Stimulated activated CD8-positive, alpha-beta memory T cell treated with anti-CD3 and anti-CD28 coated beads, Interleukin-7, amount 100 ng/mL, for 48 hours (primary cell): ENCODE measurements at places on chromosomes 7 and 10.

- DNase-seq, result no peak
Measured at GRCh38 chr7:33233659-33234058, 104.3 kb downstream of the BBS9 start.

GRCh38 chr10:109953766-109954165 is 30.5 kb upstream of the XPNPEP1 start:
- DNase-seq, result no peak

- DNase-seq, result no peak
Measured at GRCh38 chr7:139808427-139808826, 20.6 kb upstream of the TBXAS1 start.

DNA sequence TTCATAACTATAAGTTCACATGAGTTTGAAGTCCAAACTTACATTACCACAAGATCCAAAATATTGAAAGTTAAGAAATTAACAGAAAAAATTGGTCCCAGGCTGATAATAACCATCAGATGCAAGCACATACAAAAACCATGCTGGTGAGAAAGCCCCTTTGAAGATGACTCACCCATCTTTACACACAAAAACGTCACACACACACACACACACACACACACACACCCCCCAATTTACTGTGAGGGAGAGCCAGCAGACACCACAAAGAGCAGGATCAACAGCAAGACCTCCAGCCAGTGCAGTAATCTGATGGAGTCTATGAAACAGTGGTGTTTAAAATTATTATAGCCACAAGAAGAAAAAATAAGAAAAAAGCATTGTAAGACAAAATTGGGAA is 50.1 kb upstream of the DRGX start:
- no peak for DNase-seq

DNA sequence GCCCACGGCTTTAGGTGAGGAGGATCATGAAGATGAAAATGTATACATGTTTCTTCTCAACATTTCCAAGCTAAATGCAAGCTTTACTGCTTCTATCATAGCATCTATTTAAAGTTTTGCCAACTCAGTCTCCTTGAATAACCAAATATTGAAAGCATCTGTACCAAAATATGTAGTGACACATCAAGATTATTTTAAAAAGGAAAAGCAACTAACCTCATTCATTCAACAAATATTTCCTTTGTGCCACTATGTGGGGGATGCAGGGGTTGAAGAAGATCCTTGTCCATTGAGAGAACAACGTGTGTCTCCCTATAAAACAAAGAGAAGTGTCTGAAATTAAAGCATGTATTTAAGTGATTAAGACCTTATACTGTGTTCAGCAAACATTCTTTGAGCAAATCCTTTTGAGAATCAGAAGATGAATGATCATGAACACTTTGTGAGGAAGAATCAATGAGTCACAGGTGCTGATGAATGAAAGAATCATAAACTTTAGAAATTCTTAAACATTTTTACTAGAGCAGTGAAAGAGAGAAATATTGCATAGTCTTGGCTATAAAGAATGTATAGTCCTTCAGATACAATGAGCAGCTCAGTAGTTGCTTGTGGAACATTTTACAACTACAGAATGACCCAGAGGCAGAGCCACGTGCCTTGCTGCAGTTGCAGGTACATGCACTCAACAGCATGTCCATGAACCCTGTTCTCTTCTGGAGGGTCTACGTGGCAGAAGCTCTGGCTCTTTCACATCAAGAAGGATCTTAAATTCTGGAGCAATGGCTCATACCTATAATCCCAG is 13.9 kb downstream of the TAS2R60 start:
- DNase-seq, result no peak

- DNase-seq, result no peak
Measured at GRCh38 chr10:52436664-52437063, 122.6 kb downstream of the DKK1 start.

GRCh38 chr10:102240467-102241031 is 763 bp downstream of the PITX3 start:
- no peak for DNase-seq

DNA sequence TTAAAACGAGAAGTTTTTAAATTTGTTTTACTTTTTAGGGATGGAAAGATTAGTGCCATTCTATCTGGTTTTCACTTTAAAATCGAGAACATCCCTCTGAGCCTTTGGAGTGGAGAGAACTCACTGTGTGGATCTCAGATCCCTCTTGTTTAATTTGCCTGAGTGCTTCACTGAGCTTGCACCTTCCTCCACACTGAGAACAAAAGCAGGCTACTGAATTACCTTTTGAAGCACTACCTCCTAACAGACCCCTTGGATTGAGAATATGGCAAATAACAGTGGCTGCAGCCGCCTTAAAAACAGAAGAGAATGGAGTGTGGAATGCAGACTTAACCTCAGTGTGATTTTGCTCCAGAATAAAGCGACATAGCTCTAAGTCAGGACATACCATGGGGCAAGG is 204.7 kb downstream of the CNTNAP2 start:
- DNase-seq, result no peak

DNA sequence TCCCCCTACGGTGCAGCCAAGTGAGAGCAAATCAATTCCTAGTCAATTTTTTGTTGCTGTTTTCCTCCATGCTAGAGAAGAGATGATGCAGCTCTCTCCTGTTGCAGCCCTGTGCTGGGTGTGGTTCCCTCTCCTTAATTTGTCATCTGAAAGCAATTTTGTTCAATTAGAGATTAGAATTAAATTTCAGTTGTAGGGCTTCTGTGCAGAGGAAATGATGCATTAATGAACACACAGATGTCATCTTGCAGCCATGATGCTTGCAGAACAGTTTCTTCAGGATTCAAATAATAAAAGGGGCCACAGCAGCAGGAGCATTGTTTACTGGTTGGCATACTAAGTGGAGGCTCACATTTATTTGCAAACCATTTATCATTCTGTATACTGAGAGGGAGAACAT is 266.0 kb downstream of the AUTS2 start:
- no peak for DNase-seq

DNA sequence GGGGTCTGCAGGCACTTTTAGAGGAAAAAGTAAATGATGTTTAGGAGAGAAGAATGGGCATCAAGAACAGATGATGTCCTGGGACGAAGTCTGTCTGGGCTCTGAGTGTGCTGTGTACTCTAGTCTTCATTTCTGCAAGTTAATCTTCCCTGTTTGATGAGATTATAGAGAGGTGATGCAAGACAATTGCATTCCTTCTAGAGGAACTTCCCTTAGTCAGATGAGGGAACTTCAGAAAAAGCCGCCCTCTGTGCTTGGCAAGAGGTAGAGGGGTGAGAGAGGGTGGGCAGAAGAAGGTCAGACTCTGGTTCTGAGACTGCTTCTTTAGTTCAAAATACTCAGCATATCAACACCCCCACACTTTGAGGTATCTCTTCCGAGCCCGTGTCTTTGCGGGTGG is 797.9 kb downstream of the LRMDA start:
- no peak for DNase-seq

DNA sequence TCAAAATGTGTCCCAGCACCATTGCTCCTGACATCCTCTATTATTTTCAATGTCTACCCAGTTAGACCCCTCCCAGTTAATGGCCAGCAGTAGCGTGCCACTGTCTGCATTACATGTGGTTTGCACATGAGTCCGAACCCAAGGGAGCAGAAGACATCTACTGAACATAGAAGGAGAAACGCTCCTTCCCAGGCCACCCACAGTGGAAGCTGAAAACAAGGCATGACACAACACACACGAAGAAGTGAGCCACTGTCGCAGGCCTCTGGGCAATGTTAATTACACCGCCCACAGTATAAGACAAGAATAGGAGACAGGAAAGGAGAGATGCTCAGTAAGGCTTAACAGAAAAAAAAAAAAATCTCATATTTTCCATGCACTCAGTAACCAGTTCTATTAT is 50.5 kb downstream of the MKX start:
- DNase-seq, result no peak

- no peak for DNase-seq
Measured at GRCh38 chr7:103592844-103593243, 146.8 kb upstream of the SLC26A5 start.

DNA sequence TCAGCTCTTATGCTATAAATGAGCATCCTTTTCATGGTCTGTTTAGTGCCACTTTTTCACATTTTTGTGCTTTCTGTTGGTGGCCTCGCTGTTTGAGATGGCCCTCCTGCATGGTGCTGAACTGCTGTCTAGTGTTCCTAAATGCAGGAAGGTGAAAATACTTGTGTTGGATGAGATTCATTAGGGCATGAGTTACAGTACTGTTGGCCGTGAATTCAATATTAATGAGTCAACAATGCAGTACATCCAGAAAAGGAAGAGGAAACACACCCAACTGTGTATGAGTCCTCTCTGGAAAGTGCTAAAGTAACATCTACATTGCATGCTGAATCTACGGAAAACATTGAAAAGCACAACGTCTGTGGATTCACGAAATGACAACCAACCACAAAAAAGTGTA is 124.0 kb downstream of the HERPUD2 start:
- no peak for DNase-seq

- DNase-seq, result no peak
Measured at GRCh38 chr7:30635798-30636197, 41.1 kb downstream of the GARS1 start.

GRCh38 chr7:111173990-111174389 is 83.1 kb downstream of the LRRN3 start:
- DNase-seq, result no peak

DNA sequence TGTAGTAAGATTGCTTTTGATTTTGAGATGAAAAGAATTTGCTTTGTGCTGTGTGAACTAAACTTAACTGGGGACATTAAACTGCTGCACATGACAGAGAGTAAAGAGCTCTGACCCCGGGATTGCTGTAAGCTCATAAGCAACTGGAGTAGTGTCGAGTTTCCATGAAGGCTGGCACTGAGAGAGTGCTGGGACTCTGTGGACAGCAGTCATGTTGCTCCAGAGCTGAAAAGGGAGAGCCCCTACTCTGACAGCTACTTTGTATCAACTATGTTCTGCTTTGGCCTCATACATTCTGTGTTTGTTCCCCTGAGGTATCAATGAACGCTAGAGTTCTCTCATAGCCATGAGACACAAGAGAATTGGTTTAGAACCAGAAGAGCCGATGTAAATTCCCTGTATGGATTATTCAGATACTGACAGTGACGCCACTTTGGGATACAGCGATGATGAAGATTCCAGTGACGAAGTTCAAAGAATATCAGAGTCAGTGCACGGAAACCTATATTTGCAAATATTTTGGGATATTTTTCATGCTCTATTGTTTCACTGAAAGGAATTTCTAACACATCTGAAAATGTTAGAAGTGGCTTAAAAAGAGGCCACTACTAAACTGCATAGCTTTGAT is 185.9 kb upstream of the DKK1 start:
- DNase-seq, result no peak

GRCh38 chr10:125646311-125646710 is 36.7 kb downstream of the TEX36 start:
- no peak for DNase-seq

- DNase-seq, result no peak
Measured at GRCh38 chr10:4176500-4177281, 391.7 kb upstream of the KLF6 start.

DNA sequence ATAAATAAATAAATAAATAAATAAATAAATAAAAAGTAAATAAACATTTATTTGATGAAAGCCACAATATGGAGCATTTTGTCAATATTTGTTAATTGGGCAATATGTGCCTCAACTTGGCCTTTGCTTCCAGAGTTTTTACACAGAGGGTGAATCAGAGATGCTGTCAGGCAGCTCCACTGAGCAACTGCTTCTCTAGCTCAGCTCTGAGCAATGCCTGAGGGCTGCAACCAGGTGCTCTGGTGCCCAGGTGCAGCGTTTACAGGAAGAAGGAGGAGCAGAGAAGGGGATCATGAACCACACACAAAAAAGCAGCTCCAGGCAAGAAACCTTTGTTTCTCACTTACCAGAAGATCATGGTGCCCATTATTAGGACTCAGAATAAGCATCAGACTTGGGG is 876.2 kb upstream of the AUTS2 start:
- no peak for DNase-seq

- no peak for DNase-seq
Measured at GRCh38 chr7:55326081-55326835, 38.9 kb upstream of the LANCL2 start.

- no peak for DNase-seq
Measured at GRCh38 chr10:1567152-1567551, 170.2 kb downstream of the ADARB2 start.

GRCh38 chr10:32981760-32982159 is 23.7 kb upstream of the ITGB1 start:
- no peak for DNase-seq

DNA sequence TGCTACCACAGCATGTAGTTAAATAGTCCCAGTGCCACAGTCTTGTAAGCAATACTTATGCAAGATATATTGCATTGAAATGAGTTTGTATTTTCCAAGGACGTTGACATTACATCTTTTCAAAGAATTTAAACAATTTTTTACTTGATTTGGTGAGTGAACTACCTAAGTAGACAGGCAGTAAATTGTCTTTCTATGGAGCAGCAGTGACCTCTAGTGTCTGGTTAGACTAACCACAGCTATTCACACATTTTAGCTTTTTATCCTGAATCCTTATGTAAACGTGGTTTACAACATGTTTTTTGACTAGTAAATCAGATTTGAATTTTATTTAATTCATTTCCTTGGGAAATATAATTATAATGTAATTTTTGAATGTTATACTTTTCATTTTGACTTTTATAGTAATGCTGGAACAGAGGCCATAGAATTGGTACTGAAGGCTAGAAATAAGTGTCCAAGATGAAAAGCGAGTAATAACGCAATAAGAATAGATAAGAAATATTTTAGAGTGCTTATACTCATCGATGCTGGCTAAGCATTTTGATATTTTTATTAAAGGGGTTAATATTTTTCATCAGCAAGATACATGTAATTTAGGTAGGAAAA is 5.6 kb downstream of the LRRTM3 start:
- no peak for DNase-seq

- no peak for DNase-seq
Measured at GRCh38 chr7:83339907-83340306, 177.2 kb upstream of the PCLO start.

DNA sequence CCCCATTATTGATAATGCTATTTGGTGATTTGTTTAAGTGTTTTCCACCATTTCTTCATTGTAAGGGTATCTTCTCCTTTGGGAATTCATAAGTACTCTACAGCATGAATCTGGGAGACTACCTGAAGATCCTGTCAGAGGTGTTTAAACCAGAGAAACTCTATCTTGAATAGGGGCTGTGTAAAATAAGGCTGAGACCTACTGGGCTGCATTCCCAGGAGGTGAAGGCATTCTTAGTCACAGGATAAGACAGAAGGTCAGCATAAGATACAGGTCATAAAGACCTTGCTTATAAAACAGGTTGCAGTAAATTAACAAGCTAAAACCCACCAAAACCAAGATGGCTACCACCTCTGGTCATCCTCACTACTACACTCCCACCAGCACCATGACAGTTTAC is 13.4 kb upstream of the OR2A5 start:
- DNase-seq, result no peak

- no peak for DNase-seq
Measured at GRCh38 chr10:28434063-28434462, 98.9 kb upstream of the WAC start.

DNA sequence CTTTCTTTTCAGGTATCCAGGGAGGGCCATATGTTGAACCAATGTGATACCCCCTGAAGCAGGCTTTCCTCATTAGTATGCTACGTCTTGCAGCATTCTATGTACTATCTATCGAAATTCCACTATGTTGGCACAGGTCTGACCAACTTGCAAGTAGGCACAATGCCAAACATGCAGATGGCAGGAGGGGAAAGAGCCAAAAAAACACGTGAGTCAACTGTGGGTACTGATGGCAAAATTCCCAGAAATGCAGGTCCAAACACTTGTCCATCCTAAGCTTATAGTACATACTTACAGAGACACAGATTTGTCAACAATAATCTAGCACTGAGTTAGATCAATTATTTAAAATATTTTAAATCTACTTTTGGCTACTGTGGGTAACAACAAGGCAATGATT is 394.9 kb downstream of the DGKB start:
- no peak for DNase-seq
